Glutamatergic neuron (in vitro differentiated cells): ENCODE measurements at places on chromosomes 1 and 21.

- DNase-seq: no peak
These were observed 47.8 kb upstream of the ARHGAP29 start for GRCh38 chr1:94285031-94285654.

DNA sequence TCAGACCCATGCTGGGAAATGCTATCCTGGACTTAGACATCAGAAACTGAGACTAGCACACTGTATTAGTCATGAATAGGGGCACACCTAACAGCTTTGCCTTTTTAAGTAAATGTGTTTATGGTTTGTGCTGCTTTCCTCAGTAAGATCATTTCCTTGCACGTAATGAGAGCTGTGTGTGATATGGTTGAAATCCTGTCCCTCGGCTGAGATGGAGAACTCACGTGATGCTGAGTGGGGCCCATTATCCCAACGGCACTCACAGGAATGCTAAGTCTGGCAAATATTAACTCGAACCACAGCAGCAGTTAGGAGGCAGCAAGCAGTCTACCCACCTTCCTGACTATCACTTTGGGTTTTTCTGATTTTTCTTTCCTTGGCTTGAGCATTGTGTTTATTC, 38.2 kb downstream of the BCL9 start:
- DNase-seq: no peak

DNA sequence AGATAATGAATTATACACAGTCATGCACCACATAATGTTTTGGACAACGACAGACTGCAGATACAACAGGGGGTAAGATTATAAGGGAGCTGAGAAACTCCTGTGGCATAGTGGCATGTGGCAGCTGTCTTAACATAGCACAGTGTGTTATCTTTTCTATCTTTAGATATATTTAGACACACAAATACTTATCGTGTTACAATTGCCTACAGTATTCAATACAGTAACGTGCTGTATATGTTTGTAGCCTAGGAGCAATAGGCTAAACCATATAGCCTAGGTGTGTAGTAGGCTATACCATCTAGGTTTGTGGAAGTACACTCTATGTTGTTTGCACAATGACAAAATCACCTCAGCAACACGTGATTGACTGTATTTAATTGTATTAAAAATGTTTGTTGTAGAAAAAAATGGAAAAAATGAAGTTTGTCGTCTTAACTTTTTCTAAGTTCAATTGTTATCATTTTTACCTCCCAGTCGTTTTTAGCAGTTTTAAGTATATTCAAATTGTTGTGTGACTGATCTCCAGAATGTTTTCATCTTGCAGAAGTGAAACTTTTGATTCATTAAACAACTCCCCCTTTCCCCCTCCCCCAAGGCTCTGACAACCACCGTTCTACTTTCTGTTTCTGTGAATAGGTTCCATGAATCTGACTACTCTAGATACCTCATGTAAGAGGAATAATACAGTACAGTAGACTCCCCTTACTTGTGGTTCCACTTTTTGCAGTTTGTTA, 351.0 kb upstream of the B3GALT2 start:
- DNase-seq: no peak

GRCh38 chr1:162720996-162721395, 69.5 kb upstream of the HSD17B7 start:
- DNase-seq: no peak

- no peak for DNase-seq
These were observed 18.3 kb upstream of the MMEL1 start for GRCh38 chr1:2650967-2651645.

GRCh38 chr1:24514946-24515345, 12.3 kb downstream of the RCAN3 start:
- no peak for DNase-seq
